Cerebellum (tissue), 4 donors: ENCODE measurements at places on chromosomes 1 and 21.

- DNase-seq, result no peak
These were observed 152.7 kb upstream of the COL6A1 start for GRCh38 chr21:45828580-45829570.

DNA sequence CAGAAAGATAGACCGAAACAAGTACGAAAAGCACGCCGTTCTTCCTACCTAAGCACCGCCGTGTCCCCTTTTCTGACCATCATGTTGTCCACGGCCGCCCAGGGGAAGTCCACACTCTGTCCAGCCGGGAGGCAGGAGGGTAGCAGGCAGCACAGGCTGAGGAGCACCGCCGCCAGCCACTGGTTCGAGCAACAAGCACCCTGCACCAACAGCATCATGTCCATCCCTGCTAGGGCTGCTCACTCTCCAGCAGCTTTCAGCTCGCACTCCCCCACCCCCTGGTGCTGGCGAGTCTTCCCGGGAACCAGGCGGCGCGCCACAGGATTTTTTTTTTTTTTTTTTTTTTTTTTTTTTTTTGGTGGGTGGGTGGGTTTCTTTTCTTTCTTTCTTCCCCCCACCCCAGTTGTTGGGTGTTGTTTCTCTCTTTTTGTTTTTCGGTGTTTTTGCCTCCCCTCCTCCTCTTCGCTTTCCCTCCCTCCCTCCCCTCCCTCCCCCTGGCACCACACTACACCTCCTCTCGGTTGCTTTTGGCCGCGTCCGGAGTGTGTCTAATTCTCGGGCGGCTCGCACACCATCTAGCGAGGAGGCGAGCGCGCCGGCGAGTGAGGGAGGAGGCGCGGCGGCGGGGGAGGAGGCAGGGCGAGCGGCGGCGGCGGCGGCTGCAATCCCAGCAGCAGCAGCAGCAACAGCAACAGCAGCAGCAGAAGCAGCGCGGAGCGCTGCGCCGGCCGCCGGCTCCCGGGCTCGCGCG lies at the start of gene NEGR1:
TSS of gene NEGR1 (minus strand) at position 269 of the 751 bp plus-strand sequence.
- peak; percentile 78 for DNase-seq

DNA sequence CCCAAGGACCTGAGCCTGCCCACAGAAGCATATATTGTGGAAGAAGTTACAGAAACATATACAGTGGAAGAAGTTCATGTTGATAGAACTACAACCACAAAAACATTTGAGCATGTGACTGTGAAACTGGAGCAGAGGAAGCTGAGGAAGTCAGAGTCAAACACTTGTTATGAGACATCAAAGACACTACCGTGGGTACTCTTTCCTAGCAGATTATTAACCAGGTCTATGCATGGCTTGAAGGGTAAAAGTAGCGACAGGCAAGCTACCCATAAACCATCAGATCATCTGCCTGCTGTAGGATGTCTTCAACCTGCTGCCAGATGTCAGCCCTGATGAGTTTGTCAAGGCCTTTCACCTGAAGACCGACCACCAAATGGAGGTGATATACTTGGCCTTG lies 35.8 kb downstream of the IVNS1ABP start:
- DNase-seq, result no peak

DNA sequence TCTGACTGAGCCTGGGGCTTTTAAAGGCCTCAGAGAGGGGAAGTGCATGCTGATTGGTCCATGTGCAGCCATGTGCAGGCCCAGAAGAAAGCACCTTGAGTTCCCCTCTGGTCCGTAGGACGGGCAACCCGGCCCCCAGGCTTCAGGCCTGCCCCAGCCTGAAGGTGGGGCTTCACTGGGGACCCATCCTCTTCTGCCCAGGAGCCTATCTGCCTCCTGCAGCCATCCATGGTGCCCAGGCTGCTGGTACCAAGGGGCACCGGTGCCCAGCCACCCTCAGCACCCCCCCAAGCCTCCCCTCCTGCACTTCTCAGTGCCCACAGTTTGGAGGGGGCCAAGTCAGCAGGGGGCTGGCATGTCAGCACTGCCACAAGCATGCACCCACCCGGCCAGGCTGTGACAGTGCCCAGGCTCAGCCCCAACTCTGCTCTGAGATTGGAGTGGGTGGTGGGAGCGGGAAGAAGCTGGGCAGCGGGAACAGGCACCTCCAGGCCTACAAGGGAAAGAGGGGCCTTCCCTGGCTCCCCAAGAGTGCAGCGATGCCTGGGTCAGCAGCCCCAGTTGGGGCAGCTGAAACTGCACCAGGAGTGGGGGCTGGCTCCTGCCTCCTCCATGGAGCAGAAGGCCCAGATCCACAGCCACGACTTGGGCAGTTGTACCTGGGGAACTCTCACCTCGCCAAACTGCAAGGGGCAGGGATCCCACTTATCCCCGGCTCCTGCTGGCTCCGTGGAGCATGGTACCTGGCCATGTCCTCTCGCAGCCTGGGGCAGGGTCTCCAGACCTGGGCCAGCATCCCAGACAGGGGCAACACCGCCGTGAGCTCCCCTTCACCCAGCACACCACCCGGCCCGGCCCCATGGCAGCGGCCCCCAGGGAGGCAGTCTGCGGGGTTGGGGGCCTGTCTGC lies 11.7 kb downstream of the COL6A2 start:
- no peak for DNase-seq

DNA sequence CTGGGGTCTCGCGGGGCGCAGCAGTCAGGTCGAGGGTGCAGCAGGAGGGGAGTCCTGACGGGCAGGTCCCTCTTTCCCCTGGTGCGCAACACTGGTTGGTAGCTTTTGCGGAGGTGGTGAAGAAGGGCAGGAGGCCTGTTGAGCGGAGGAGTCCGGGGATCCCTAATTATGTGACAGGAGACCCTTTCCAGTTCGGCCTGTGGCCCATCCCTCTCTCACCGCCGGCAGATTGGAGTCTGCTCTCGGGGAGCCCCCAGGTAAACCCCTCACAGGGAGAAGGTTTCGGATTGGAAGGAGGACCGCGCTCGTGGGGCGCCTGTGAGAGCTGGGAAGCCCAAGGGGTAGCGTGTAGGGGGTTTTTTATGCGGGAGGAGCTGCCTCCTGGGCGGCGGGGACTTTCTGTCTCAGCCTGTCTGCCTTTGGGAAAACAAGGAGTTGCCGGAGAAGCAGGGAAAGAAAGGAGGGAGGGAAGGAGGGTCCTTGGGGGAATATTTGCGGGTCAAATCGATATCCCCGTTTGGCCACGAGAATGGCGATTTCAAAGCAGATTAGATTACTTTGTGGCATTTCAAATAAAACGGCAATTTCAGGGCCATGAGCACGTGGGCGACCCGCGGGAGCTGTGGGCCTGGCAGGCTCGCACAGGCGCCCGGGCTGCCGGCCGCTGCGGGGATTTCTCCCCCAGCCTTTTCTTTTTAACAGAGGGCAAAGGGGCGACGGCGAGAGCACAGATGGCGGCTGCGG lies 9.5 kb downstream of the SIM2 start:
- DNase-seq, result no peak

DNA sequence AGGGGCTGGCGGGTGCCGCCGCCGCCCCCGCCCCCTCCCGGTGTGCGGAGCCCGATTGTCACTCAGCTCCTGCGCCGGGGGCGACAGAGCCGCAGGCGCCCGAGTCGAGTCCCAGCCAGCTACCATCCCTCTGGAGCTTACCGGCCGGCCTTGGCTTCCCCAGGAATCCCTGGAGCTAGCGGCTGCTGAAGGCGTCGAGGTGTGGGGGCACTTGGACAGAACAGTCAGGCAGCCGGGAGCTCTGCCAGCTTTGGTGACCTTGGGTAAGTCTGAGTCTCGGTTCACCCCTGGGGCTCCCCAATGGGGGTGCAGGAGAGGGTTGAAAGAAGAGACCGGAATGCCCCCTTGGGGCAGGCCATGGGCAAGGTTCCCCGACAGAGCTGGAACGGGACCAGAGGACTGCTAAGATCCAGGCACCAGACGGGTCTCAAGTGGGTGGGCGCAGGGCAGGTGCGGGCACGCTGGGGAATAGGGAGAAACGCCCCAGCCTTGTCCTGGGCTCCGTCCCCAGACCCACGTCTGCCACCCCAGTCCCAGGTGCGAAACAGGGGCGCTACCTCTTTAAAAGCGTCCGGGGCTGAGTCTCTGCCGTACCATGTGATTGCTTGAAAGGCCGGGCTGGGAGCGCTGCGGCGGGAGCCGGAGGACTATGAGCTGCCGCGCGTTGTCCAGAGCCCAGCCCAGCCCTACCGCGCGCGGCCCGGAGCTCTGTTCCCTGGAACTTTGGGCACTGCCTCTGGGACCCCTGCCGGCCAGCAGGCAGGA lies at the start of gene ADORA1:
TSS of gene ADORA1 (plus strand) at position 61 of the 765 bp plus-strand sequence. CDS start 1,116 bp downstream, outside the sequence.
- DNase-seq, result peak; percentile 89

DNA sequence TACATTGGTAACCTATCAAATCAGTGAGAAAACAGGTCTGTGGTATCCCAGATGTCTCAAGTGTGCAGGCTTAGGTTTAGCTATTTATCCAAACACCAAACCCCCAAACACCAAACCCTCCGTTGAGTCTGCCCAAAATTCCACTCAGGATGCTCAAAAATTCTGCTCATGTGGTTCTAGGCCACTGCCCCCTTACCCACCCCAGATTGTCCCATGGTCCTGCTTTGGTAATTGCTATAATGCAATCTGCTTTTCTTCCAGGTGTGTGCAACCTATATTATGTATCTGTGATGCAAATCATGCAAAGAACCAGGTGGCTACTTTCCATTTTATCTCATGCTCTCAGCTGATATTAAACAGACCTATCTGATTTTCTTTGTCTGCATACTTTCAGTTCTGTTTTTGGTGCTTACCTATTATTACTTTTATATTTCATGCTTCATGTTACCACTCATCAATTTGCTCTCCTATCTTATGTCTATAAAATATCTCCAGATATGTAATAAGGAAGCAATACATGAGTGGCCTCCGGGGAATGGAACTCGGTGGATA lies 123.7 kb downstream of the TOMM20 start:
- no peak for DNase-seq

GRCh38 chr1:1063945-1064831 lies 9.9 kb downstream of the RNF223 start:
- peak; percentile 34 for DNase-seq

DNA sequence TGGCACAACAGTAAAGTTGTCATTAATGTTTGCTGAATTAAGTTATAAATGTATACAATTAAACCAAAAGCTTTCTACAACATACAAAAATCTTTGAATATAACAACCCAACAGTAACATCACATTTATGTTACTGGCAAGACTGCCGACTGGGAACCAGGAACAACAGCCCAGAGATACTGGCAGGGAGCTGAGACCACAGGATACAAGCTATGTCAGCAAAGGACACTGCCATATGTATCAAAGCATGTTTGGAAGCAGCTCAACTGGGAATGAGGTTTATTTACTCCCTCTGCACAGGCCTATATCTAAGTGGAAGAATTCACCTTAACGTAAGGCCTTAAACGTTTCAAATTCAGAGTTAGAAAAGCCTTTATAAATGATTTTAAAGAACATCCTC lies 50.4 kb downstream of the ARHGAP29 start:
- DNase-seq, result peak; percentile 47

GRCh38 chr1:53132176-53132575 lies 10.3 kb downstream of the SLC1A7 start:
- DNase-seq, result no peak

DNA sequence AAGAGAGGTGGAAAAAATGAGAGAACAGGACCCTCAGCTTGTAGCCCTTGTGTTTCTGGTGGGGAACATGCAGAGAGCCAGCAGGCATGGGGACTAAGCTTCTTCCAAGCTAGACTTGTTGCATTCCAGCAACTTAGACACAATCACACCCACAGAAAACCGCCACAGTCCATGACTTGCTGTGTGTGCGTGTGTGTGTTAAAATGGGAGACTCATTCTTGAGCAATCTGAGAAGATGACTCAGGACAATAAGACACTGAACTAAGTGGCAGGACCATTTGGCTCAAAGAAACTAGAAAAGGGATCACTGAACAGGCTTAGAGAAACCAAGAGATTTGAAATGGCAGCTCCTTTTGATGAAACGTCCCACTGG lies 78.0 kb downstream of the HLX start:
- DNase-seq, result no peak

- no peak for DNase-seq
These were observed 85.1 kb downstream of the PCSK9 start for GRCh38 chr1:55124470-55124869.

DNA sequence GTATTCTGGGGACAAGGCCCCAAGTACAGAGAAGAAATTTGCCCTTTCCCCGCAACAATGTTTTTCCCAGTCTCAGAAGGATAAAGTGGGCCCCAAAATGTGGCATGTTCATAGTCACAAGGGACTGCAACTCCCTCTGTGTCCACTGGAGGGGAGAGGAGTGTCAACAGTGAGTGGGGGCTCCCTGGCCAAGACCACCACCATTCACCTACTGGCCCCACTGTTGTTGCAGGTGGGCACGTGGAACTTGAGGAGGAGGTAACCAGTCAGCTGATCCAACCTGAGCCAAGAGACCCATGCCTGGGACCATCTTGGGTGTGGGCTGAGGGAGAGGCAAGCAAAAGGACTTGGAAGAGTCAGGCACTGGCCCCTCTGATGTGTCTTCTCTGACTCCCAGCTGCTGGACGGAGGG lies 777 bp downstream of the NUDT17 start:
- DNase-seq, result peak; percentile 36

DNA sequence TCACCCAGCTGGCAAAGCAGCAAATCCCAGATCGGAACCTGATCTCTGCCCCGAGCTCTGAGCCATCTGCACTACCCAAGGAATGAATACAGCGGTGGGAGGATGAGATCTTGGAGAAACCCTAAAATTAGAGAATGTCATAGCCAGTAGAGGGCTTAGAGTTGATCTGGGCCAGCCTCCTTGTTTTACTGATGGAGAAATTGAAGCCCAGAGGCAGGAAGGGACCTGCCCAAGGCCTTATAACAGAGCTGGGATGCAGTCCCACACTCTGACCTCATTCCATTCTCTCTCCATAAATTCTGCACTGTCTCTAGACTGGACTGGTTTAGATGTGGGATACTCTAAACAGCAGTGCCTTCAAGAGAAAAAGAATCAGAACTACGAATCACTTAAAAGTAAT lies 4.8 kb upstream of the SFN start:
- no peak for DNase-seq

DNA sequence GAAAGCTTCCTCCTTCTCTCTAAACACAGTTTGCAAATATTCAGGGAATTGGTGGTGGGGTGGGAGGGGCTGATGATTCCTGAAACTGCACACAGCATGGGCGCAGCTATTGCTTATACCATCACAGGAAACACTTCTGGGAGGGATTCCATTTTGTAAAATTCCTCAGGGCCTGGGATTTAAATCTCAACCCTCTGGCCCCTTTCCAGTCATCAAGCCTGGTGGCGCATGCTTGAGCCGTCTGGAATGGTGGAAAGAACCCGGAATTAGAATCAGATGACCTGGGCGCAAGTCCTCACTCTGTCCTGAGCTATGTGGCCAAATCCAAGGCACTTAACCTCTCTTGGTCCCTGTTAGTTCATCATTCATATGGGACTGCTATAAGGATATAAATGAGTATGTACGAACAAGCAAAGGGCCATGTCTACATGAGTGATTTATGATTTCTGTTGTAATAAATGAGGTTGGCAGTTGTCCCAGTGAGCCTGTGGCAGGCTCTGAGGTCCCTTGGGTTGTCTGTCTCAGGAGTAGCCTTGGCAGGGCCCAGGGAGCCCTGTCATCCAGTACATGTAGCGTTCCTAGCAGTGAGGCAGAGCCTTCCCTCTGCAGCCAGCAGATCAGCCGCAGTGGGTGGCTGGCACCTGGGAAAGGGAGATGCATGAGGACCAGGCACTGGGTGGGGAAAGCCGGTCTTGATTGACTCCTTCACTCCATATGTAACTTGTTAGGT lies 72.0 kb downstream of the MAN1C1 start:
- DNase-seq, result peak; percentile 68

- no peak for DNase-seq
These were observed 30.6 kb upstream of the SLC30A10 start for GRCh38 chr1:219958875-219959417.

GRCh38 chr1:173682184-173682583 lies 12.5 kb upstream of the ANKRD45 start:
- DNase-seq, result no peak
